GM18507 (cell line): ENCODE measurements at places on chromosomes 3 and 15.

DNA sequence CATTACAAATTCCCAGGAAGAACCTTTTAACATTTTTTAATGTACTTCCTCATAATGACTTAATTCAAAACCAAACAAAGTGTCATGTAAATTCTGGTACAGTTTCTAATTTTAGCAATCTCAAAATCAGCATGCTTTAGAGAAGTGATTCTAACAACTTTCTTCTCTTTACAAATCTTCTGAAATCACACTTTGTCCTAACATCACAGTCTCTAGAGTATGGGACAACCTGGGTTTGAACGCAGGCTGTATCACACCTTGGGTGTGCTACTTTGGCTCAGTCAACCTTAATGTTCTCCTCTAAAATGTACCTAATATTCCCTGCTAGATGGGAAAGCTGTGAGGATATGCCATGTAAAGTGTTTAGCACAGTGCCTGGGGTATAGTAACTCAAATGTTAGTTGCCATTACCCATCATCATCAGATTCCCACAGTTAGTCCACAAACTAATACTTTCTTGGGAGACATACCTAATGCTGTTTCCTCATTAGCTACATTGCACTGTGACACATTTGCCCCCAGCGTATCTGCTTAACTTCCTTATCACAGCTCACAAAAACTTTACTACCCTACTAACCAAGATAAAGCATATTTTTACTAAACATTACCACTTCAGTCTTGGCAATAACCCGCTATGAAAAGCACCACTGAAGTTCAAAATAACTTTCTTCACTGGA lies 3.1 kb downstream of the TSPAN3 start:
- DNase-seq = no peak

DNA sequence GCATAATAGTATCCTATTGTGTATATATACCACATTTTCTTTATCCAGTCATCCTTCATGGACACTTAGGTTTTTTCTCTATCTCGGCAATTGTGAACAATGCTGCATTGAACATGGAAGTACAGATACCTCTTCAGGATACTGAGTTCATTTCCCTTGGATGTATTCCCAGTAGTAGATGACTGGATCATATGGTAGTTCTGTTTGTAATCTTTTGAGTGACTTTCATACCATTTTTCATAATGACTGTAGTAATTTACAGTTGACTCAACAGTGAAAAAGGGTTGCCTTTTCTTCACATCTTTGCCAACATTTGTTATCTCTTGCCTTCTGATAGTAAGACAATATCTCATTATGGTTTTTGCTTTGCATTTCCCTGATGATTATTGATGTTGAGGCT lies 21.8 kb downstream of the MYH15 start:
- DNase-seq = no peak

DNA sequence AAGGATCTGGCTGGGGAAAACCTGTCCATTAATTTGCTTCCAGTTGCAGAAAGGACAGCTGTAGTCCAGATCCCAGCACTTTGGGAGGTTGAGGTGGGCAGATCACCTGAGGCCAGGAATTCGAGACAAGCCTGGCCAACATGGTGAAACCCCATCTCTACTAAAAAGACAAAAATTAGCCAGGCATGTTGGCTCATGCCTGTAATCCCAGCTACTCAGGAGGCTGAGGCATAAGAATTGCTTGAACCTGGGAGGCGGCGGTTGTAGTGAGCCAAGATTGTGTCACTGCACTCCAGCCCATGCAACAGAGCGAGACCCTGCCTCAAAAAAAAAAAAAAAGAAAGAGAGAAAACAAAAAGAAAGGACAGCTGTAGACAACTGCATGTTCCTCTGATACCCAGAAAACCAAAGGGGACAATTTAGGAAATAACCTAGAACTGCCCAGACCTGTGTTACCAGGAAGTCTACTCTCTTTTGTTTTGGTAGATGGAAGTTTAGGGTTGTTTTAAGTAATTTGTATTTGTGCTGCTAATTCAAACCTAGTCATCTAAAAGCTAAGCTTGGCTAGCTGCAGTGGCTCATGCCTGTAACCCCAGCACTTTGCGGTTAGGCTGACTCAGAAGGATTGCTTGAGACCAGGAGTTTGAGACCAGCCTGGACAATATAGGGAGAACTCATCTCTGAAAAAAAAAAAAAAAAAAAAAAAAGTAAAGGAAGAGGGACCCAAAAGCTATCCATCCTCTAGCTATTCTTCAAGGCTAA lies 22.7 kb downstream of the EXD1 start:
- no peak for DNase-seq

- DNase-seq = no peak
Measured at GRCh38 chr15:43168192-43169107, 16.8 kb upstream of the CCNDBP1 start.

DNA sequence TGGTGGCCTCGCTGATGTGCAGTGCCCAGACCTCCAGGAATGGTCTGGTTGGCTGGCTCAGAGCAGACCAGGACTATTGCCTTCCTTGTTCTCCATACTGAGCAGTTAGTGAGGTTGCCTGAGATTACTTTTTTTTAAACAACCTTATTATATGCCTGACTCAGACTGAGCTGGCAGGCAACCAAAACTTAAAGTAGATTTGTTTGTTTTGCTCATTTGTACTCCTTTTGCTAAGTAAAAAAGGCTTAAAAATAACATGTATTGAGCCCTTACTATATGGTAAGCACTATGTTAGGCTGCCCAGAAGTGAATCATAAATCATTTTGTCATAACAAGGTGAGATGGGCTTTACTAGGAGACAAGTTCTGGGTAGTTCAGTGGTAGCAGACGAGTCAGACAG lies 92.4 kb downstream of the GHSR start:
- DNase-seq = no peak
